Immature natural killer cell (primary cell): ENCODE measurements at places on chromosomes 1 and 21. TPM values are rescaled to one million over a fixed set of nuclear protein-coding genes. Genes with fewer than 3 reads are reported as not detected.

TDRD5 gene
- polyA plus RNA-seq = not detected

CHIA gene
- not detected for polyA plus RNA-seq

TESK2 gene
- 3.3 TPM for polyA plus RNA-seq

SPRR2B gene
- not detected for polyA plus RNA-seq

IFNLR1 gene
- not detected for polyA plus RNA-seq

OR6K2 gene
- not detected for polyA plus RNA-seq

CFHR5 gene
- not detected for polyA plus RNA-seq

TCHHL1 gene
- not detected for polyA plus RNA-seq

CLDN17 gene
- polyA plus RNA-seq = not detected

CFAP74 gene
- not detected for polyA plus RNA-seq

PLA2G2D gene
- polyA plus RNA-seq = not detected

- DNase-seq = no peak
These were observed 129.7 kb upstream of the FAM72C start for GRCh38 chr1:144101397-144102045.

- DNase-seq = no peak
These were observed 258.3 kb downstream of the FAF1 start for GRCh38 chr1:50701706-50702317.

- no peak for DNase-seq
These were observed 817 bp downstream of the KLHL17 start for GRCh38 chr1:961132-961669.

DNA sequence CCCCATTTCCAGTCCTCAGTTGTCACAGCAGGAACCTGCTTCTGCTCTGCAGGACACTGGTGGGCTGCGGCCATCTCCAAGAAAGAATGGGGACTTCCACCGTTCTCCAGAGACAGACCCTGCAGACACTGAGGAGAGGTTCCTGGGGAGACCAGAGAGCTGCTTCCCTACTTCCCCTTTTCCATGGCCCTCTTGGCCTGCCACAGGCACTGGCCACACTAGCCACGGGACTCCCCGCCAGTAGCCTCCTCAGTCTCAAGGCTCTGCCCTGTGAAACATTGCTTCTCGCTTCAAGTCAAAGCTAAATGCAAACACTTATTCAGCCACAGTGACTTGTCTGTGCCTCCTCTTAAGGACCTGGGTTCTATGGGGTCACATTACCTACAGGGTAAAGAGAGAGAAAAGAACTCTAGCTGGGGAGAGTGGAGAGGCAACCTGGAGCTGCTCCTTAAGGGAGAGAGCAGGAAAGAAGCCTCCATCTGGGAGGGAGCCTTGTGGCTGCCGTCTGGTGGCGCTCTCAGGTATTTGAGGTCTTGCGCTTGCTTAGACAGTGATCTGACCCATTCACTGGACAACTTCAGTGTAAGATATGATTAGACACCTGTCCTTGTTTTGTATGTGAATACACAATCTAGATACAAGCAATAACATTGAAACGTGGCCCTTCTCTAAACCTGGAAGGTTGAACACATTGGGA is 5.4 kb upstream of the SLAMF8 start:
- DNase-seq = no peak

DNA sequence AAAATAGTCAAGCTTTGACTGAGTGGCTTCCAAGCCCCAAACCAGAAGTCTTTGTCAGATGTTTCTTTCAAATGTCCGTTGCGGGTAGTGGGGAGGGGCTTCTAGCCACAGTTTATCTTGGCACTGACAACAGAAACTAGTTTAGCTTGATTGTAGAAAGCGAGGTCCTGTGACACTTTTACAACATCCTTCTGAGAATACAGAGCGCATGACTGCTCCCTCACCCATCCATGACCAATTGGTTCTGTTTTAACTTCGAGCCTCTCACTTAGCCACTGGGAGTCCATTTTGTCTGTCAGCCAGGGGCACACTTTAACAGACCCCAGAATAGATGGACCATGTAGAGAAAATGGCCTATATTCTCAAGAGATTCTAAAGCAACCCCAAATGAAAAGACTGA is 199.2 kb upstream of the ST6GALNAC5 start:
- no peak for DNase-seq

DNA sequence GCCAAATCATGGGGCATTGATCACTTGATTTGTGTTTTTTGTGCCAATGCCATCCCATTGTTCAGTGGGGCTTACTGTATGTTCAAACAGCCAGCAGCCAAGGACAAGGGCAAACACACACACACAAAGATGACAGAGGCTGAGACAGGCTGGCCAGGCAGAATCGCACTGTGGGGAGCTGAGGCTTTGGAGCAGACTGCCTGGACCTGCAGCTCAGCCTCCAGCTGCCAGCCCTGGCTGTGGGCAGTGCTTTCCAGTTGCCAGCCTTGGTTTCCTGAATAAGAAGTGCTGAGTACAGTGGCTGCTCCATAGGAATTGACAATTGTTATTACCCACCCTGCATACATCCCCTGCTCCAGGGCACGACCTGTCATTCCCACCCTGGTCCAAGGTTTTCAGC is 16.9 kb upstream of the PCP4 start:
- DNase-seq = no peak

GRCh38 chr1:30689901-30690645 is 33.3 kb downstream of the MATN1 start:
- DNase-seq = no peak

DNA sequence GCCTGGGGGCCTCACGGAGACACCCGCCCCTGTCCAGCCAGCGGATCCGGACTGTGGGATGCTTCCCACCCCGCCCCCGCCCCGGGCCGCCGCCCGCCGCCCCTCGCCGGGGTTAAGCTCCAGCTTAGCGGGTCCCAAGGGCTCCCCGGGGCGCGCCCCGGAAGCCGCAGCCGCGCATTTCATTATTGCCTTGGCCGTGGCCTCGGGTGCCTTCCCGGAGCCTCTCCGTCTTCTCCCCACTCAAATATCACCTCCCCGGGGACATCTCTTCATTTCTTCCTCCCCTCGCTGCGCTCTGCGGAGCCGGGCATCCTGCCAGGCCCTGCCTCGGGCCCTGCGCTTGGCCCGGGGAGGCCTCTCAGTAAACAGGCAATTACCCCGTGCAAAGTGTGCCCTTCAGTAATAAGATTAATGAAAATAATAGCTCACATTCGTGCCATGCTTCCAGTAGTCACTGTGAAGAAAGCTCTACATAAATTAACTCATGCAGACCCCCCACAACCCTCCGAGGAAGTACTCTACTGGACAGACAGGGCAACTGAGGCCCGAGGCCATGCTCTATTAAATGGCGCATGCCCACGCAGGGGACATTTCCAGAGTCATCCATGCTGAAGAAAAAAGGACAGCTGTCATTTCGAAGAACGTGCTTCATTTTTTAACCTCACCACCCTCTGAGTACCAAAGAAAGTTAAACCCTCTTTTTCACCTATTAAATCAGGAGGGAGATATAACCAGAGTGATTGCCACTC is 49.9 kb upstream of the LAPTM5 start:
- no peak for DNase-seq

- peak; percentile 88 for DNase-seq
These were observed 13.2 kb upstream of the PRMT2 start for GRCh38 chr21:46622226-46622625.

GRCh38 chr21:37093977-37094376 is 20.9 kb downstream of the TTC3 start:
- no peak for DNase-seq

- DNase-seq = peak; percentile 2
These were observed 6.3 kb downstream of the OR14I1 start for GRCh38 chr1:248696261-248696660.

DNA sequence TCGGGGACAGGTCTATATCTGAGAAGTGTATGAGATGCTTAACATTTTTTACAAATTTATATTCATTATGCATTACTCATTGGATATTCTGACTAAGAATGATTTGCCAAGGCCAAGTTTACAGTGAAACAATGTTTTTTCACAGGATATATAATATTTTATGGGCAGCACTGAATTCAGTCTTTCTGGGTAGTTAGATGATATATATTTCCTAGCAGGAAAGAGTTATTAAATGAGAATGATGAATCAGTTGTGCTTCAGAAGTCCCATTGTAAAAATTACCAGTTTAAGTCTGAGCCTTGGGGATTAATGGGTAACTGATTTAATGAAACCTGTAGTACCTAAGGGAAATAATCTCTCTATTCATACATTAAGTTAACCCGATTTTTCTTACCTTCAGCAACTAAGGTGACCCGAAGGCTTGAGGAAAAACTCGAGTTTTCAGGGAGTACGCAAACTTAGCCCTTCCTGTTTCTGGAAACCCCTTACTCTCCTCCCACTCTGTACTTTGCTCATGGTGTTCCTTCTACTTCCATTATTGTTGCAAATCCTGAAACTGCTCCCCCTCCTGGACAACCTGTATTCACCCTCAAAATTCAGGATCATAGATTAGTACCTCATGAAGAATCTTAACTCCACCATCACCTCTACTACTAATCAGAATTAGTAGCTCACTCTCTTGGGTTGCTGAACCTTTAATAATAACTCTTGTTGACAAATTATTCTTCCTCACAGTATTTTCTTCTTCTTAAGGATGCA is 135.1 kb downstream of the AK5 start:
- no peak for DNase-seq

- no peak for DNase-seq
These were observed 7.6 kb upstream of the CD1A start for GRCh38 chr1:158246650-158247049.

GRCh38 chr1:22224631-22225030 is 81.7 kb upstream of the WNT4 start:
- DNase-seq = no peak

DNA sequence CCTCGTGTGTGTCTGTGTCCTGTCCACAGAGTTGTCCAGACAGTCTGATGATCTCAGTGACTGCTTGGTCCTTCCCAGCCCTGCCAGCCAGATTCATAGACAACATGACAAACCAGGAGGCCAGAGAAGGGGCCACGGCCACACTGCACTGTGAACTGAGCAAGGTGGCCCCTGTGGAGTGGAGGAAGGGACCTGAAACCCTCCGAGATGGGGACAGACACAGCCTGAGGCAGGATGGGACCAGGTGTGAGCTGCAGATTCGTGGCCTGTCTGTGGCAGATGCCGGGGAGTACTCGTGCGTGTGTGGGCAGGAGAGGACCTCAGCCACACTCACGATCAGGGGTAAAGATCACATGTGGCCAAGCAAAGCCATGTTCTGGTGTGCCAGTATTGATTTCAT is 96.4 kb downstream of the OBSCN start:
- no peak for DNase-seq

GRCh38 chr1:201302163-201303152 is 19.2 kb downstream of the PKP1 start:
- no peak for DNase-seq

DNA sequence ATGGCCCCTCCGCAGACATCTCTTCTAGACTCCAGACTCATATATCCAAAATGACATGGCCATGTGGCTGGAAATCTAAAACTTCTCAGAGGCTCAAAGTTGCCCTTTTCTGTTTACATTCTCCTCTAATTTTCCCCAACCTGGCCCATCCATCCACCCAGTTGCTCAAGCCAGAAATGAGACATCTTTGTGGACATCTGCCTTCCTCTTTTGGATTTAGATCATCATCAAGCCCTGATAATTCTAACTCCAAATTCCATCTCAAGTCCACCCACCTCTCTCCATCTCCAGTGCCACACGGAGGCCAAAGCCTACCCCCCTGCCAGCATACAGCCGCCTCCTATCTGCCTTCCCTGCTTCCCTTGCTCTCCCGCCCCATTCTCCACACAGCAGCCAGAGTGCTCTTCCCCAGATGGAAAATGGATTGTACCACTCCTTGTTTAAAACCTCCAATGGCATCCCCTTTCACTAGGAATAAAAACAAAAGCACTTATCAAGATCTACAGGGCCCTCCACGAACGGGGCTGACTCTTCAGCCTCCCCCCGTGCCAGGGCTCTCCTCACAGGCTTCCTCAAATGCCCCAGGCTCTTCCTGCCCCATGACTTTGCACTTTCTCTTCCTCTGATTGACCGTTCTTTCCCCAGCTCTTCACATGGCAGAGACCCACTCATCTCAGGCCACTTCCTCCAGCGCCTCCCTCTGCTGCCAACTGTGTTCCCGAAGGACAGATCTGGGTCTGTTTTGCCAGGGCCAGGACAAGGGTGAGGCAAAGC is 40.1 kb downstream of the SYT6 start:
- DNase-seq = no peak

GRCh38 chr1:27503844-27504587 is 14.0 kb upstream of the WASF2 start:
- DNase-seq = no peak

- no peak for DNase-seq
These were observed 252.9 kb downstream of the KCNT2 start for GRCh38 chr1:196355206-196355786.

- DNase-seq = no peak
These were observed 239.3 kb downstream of the NRIP1 start for GRCh38 chr21:14825514-14825974.

DNA sequence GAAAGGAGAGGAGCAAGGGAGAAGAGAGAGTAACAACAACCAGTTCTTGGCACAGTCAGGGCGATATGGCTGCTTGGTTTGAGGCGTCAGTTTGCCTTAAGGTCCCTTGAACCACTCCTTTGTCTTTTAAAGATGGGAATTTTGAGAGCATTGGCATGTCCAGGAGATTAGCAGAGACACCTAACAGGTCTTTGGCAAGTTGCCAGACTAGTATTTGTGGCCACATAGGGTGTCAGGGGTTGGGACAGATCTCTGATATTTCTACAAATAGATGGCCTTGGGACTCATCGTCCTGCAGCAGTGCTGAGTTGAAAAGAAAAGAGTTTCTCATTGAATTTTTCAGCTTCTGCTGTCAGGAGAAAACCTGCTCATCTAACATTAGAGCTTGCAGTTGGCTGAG is 55.3 kb upstream of the KCND3 start:
- DNase-seq = no peak

- DNase-seq = no peak
These were observed 398.9 kb upstream of the PLXNA2 start for GRCh38 chr1:208643005-208643597.

- DNase-seq = no peak
These were observed 132.5 kb upstream of the LYPLAL1 start for GRCh38 chr1:219041141-219041540.

GRCh38 chr1:219568733-219569132 is 44.2 kb downstream of the ZC3H11B start:
- no peak for DNase-seq

DNA sequence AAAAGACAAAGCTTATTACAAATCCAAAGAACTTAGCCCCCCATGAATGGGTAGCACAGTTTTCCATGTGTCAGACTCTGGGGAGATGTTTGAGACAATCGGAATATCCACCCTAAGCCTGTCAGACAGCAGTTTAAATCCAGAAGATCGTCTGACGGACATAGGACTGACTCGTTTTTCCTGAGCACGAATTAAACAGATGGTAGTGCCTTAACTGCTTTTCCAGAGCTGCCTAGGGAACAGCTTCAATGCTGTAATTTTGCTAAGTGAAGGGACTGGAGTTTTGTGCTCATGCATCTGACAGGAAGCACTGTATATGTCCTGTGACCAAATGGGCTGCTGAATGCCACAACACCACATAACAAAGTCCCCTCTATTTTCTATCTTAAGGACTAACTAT is 48.6 kb downstream of the PCNX2 start:
- no peak for DNase-seq

- DNase-seq = no peak
These were observed 353.2 kb downstream of the PLPP3 start for GRCh38 chr1:56225964-56226815.
